ENCODE measurements at places on chromosomes 1 and 21. TPM values are rescaled to one million over a fixed set of nuclear protein-coding genes. Genes with fewer than 3 reads are reported as not detected.

- ATAC-seq, result no peak
These were observed 24.5 kb upstream of the RGS1 start for GRCh38 chr1:192550922-192551534.

The TRIM17 gene
- 81.6 TPM for total RNA-seq

The CHI3L2 gene
- total RNA-seq, result 1.3 TPM

DNA sequence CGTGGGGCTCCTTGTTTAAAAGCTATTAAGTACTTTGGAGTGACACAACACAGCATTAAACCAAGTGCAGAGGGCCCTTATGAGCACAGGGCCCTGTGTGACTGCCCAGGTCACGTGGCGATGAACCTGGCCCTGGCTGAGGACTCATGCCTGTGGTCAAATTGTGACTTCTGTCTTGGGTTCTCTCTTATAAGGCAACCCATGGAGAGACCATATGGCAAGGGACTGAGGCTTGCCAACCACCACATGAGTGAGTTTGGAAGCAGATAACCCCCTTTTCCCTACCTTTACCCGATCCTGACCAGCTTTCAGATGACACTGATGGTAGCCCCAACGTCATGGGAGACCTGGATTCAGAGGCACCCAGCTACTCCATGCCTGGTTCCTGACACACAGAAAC is 140.5 kb downstream of the ZBTB18 start:
- ATAC-seq, result no peak

The NFASC gene
- total RNA-seq, result 86.0 TPM

- ATAC-seq, result no peak
These were observed 461.2 kb upstream of the RUNX1 start for GRCh38 chr21:35510294-35510693.

GRCh38 chr1:205354259-205355074 is 2.3 kb downstream of the KLHDC8A start:
- ATAC-seq, result no peak

GRCh38 chr1:178926046-178926445 is 55.2 kb upstream of the ANGPTL1 start:
- no peak for ATAC-seq

DNA sequence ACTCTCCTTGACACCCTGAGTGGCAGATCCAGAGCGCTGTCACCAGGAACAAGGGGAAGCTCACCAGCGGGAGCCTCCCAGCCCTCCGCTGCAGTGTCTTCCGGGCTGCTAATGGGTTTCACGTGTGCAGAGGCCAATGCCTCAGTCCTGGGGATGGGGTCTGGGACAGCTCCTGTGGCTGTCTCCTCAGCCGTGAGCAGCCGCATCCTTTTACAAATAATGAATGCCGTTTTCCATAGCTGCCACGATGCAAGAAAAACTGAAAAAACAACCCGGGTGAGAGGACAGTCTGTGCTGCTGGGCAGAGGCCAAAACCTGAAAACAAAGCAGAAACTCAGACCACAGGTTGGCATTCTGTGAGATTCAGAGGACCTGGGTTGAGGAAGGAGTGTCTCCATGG is 212.2 kb upstream of the RAB4A start:
- ATAC-seq, result peak; percentile 99

GRCh38 chr1:234914606-234915290 is 213.9 kb downstream of the TOMM20 start:
- no peak for ATAC-seq

DNA sequence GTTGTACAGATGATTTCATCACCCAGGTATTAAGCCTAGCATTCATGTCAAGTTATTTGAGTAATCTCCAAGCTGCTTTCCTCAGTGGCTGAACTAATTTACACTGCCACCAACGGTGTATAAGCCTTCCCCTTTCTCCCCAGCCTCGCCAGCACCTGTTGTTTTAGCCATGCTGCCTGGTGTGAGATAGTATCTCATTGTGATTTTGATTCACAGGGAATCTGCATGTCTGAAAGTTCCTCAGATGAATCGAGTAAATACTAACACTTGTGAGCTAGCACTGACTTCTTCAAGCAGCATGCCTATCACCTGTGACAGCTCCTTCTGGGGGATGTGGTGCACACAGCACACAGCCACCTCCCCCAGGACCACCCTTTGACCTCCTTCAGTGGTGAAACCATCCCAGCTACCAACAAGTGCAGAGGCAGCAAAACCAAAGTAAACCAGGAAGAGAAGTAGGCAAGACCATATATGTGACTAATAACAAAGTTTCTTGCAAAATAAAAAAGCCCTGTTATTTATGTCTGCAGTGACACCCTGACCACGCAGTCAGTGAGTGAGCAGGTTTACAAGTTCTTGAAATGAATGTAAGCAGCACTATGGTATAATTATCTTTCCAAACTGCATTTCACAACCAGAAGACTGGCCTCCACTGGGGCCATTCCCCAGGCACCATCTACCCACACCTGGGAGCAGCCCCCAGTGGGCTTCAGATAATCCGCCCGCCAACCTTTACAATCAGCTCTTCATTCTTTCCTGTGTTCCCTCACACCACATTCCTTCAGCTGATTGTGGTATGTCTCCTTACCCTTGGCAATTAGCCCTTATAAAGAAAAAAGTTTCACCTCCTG is 173.8 kb downstream of the ETS2 start:
- ATAC-seq, result no peak

GRCh38 chr1:70836456-70836855 is 211.2 kb downstream of the PTGER3 start:
- ATAC-seq, result no peak

The CTTNBP2NL gene
- total RNA-seq, result 8.9 TPM

DNA sequence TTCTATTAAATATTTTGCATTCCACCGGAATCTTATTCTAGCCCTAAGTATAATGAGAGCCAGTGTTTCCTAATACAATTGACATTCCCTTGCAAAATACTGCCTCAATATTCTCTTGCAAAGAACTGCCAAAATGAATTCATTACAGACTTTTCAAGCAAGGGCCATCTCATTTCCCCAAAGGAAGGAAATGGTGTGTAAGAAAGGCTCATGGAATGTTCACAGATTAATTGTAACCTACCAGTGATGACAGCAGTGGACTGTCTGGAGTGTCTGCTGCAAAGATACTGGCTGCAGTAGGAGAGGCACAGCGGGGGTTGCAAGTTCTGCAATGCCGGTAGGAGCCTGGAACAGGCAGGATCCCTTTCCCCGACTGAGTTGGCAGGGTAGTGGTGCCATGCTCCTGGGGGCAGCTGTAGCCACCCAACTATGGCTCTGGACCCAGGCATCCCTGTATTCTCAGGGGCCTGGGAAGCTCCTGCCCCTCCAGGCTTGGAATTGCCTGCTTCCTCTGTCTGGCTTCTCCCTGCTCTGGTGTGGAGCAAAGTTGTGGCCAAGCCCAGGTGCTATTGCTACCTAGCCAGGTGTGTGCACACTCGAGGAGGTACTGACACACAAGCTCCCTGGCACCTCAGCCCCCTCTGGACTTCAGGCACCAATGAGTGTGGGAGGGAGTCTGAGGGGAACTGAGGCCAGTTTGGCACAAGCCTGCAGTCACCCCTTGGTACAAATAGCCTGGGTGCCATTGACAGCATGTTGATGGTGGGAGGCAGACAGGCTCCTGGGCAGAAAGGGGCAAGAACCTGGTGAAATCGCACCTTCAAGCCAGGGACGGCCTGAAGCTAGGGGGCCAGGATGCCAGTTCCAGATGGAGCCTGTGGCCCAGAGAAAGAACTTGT is 1371.0 kb downstream of the KCNT2 start:
- no peak for ATAC-seq

The OR2T1 gene
- not detected for total RNA-seq

- no peak for ATAC-seq
These were observed 23.0 kb downstream of the DISP3 start for GRCh38 chr1:11501906-11502485.

The FCRL1 gene
- total RNA-seq, result not detected

DNA sequence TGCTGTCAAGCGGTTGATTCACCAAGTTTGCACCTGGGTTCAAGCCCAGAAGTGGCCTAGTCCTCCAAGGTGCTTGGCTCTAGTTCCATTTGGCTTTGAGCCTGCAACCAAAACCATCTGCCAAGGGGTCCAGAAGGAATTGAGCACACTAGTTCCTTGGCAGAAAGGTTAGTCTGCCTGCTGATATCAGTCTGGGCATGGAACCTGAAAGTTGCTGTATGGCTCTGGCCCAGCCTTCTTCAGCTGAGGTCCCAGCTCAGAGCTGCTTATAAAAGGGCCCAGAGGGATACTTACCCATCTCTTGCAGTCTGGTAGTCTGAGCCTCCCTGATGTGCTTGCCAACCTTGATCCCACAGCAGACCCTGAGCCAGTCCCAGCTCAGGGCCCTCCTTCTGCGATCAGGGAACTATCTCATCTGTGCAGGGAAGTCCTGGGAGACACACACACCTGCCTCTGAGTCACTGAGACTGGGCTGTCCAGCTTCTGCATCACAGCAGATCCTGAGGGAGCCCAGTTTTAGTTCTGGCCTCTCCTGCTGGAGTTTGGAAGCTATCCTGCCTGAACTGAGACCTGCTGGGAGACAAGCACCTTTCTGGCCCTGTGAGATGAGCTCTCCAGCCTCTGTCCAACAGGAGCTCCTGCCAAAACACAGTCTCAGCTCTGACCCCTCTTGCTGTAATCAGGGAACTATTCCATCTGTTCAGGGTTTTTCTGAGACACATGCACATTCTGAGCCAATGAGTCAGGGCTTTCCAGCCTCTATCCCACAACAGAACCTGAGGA is 75.8 kb downstream of the CTH start:
- ATAC-seq, result no peak

DNA sequence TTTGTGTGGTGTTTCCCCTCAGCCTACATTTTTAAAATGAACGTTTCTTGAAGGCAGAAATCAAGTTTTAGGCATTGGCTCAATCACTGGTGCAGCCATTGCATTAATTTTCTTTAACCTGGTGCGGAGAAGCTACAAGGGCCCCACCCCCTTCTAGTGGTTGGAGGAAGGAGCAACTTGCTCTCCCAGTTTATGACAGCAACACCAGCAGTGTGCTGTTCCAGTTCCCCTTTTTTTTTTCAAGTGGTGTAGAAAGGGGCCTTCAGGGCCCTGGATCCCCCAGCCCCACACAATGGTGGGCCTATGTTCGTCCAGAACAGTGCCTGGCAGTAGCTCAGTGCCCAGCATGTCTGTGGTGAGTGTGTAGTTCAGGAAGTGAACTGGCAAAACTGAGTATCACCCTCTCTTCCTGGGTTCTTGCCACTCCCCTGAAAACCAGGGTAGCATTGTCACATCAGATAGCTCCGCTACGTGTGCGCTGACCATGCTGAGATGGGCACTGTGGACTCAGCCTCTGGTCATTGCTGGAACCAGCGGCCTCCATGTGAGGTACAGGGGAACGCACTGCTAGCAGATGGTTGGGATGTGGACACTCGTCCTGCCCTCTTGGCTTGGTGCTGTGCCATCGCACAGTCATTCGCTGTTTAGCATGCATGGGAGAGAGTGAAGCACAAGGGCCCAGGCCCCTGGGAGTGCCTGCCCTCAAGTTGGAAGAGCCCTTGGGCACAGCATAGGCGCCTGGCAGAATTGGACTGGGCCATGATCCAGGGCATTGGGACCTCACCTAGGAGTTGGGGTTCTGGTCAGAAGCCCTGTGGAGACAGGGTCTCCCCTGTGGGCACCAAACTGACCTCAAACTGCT is 7.2 kb downstream of the ARF1 start:
- no peak for ATAC-seq

- ATAC-seq, result no peak
These were observed 56.5 kb downstream of the HS2ST1 start for GRCh38 chr1:86970938-86971337.

DNA sequence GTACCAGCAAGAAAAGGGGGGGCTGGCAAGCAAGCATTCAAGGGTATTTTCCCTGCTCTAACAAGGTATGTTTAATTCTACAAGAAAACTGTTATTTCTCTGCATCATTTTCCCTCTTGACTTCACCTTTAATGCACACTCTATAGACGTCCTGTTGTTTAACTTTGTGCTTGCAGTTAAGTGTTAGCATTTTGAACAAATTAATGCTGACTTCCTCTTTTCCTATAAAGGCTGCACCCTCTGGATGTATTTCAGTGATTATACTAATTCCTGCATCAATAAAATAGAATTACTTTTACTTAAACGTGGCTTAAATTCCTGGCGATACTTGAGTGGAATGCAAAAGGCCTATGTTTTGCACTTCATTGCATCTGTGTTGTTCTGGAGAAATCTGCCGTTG is 183.3 kb downstream of the KCNJ6 start:
- no peak for ATAC-seq

DNA sequence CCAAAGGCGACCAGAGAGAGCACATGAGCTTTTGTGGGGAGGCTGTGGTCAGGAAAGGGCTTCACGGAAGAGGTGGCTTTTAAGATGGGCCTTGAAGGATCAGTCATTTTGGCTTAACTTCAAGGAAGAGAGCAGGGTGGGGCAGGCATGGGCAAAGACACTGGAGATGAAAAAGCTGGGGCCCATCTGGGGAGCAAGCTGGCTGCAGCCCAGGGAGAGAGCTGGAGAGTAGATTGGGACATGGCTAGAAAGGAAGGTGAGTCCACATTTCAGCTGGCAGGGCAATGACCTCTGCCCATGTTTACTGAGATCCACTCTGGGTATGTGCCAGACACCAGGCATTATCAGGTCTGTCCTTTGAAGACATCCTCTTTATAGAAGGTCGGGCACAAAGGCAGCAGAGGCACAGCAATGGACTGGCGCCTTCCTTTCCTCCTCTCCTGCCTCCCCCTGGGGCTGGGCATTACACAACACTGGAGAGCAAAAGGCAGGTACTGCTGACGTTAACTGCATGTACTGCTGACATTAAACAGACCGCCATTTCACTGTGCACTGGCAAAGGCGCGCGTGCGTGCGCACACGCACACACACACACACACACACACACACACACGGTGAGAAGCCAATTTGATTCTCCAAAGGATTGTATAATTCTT is 2.2 kb upstream of the UBXN10 start:
- ATAC-seq, result no peak

GRCh38 chr1:17892851-17893250 is 137.7 kb downstream of the ACTL8 start:
- ATAC-seq, result no peak

The C1orf210 gene
- total RNA-seq, result 0.11 TPM

DNA sequence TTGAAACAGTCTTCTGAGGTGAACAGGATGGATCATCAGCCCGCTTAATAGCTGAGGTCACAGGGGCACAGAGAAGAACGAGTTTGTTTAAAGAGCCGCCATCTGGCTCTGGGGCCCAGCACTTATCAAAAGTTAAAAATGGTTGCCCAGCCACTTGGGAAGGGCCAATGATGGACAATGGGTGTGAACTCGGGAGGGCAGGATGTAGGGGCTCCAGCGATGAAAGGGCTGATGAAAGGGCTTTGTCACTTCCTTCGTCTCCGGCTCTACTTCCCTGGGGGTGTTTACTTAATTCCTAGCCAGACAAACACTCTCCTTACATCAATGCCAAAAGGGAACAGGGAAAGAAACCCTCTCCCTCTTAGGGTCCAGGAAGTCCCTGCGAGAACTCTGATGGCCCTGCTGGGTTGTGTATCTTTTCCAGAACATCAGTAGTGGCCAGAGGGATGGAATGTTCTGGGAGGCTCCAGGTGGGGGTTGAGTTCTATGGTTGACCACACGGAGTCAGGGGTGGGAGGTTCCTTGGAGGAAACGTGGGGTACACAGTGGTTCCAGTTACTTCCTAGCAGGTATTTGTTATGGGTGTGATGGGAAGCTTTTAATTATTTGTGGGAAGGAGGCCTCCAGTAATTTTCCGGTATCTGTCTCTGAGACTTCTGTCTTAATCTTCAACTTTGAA is 9.0 kb upstream of the ABCG1 start:
- peak; percentile 7 for ATAC-seq

- ATAC-seq, result no peak
These were observed 18.2 kb upstream of the ARF1 start for GRCh38 chr1:228064296-228064695.

- no peak for ATAC-seq
These were observed 11.3 kb downstream of the DCAF8 start for GRCh38 chr1:160251011-160251410.

The GPX7 gene
- total RNA-seq, result 48.4 TPM

The CELA2B gene
- total RNA-seq, result not detected
